ENCODE measurements at places on chromosomes 4 and X.

- DNase-seq = no peak
Observed at GRCh38 chr4:153071958-153072598, 132.2 kb upstream of the TRIM2 start.

GRCh38 chr4:152097371-152097770, 336.6 kb upstream of the GATB start:
- no peak for DNase-seq

GRCh38 chrX:110125446-110126162, 122.7 kb downstream of the TMEM164 start:
- DNase-seq = no peak

- no peak for DNase-seq
Observed at GRCh38 chr4:86060341-86060740, 299.5 kb downstream of the MAPK10 start.

DNA sequence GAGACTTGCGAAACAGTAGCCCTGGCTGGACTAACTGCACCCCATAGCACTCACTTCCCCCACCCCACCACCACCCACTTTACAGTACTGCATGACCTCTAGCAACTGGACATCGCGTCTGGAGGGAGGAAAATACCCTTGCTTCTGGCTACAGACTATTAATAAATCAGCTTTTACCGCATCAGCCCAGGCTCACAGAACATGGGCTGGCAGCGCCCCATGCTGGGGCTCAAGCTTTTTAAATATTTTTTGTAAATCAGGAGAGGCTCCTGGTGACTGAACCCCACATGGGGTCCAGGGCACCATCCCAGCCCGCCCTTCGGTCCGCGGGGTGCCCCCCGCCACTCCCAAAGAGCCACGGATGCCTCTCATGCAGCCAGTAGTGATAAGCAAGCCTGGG, 2.7 kb downstream of the HS6ST2 start:
- no peak for DNase-seq

- no peak for DNase-seq
Observed at GRCh38 chr4:46648088-46648744, 258.3 kb upstream of the GABRA2 start.

- DNase-seq = no peak
Observed at GRCh38 chr4:103499094-103499493, 220.7 kb downstream of the TACR3 start.

DNA sequence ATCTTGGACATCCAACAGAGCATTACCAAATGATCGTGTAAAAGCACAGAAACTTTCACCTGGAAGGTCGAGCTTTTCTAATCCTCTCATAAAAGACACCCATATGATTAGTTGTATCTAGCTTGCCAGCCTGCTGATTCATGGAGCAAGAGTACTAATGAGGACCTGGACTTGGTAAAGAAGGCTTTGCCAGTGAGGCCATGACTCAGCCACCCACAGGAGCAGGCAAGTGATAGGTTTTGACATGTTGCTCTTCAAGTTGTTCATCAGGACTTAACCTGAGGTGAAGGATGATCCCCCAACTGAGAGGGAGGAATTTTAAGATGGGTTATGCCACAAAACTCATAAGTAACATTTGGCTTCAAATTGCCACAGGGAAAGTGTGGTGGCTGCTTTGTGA, 24.7 kb upstream of the EPGN start:
- DNase-seq = no peak

GRCh38 chr4:23737571-23737970, 152.3 kb downstream of the PPARGC1A start:
- no peak for DNase-seq

GRCh38 chr4:22695029-22695428, 2.3 kb downstream of the GBA3 start:
- no peak for DNase-seq

DNA sequence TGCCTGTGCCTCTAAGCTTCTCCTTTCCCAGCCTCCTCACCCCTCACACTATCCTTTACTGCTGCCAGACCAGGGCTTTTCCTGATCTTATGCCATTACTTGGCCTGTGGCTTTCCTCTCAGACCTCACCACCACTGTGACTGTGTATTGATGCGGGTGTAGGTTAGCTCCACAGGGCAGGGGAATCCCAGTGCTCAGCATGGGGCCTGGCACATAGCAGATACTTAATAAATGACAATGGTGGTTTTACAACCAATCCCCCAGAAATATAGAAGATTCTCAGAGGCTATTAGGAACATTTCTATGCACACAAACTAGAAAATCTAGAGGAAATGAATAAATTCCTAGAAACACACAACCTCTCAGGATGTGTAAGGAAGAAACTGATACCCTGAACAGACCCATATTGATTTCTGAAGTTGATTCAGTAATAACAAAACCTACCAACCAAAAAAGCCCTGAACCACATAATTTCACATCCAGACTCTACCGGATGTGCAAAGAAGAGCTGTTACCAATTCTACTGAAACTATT, 129.6 kb upstream of the QRFPR start:
- no peak for DNase-seq

DNA sequence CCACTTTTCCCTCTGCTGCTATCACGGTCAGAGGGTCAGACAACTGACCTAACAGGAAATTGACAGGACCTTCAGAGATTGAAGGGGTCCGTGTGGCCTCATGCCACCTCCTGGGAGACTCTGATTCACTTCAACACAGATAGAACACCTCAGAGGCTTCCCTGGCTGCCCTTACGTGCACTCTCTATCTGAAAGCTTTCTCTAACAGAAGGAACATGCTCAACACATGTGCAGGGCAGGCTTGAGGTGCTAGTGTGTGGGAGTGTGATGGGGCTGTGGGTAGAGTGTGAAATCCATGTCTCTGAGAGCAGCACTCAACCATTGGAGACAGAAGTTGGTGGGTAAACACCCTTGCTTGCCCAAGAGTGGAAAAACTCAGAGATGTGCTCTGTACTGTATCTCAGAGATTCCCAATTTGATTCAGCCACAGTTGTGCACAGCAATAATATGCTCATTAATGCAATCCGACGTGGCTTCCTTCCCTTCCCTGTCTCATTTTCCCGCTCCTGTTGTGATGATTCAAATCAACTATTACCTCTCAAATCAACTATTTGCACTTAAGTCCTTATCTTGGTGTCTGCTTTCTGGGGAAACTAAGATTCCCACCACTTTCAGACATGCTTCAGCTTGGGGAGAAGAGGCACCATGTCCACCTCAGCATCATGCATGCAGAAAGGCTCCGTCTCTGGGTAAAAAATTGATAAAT, 62.0 kb upstream of the MAGEB2 start:
- DNase-seq = no peak

DNA sequence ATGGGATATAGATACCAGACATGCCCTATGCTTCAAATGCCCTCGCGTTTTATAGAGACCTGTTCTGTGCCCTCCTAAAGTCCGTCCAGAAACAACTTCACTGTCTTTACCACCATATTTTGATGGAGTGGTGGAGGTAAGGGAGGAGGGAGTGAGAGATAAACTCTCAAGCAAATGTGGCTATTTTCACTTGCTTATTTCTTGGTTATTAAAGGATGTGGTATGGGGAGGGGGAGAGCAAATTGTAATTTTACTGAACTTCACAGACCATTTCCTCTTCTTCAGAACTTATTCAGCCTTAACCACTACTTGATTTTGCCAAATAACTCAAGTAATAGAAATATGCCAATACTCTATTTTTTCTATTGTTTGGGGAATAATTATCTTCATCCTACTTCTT, 31.5 kb downstream of the GPR174 start:
- DNase-seq = no peak

- DNase-seq = no peak
Observed at GRCh38 chr4:165635381-165635780, 237.7 kb upstream of the TLL1 start.

GRCh38 chr4:8546766-8547107, 33.5 kb upstream of the GPR78 start:
- no peak for DNase-seq
